ENCODE measurements at places on chromosomes 12 and 14. TPM values are rescaled to one million over a fixed set of nuclear protein-coding genes. Genes with fewer than 3 reads are reported as not detected.

Gene SLC25A47
- total RNA-seq, result not detected

DNA sequence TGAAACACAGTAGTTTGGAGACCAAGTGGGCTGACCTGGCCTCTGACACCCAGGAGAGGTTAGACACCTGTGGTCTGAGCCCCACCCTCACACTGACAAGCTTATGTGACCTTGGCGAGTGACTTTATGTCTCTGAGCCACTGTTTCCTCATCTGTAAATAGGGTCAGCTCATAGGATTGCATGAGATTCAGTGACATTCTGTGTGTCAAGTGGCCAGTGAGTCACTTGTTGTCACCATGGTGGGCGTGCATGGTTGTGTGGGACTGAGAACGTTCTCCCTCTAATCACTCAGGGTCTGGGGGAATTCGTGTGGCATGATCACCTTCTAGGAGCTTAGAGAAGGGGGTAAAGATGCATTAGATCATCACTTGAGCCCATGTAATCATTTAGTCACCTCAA, 146.4 kb downstream of the PHETA1 start:
- no peak for DNase-seq

GRCh38 chr14:21025371-21026273, 761 bp upstream of the NDRG2 start:
- peak; percentile 60 for DNase-seq

Gene CLECL1
- 0.40 TPM for total RNA-seq

- no peak for DNase-seq
Observed at GRCh38 chr14:90442388-90442787, 45.6 kb downstream of the CALM1 start.

DNA sequence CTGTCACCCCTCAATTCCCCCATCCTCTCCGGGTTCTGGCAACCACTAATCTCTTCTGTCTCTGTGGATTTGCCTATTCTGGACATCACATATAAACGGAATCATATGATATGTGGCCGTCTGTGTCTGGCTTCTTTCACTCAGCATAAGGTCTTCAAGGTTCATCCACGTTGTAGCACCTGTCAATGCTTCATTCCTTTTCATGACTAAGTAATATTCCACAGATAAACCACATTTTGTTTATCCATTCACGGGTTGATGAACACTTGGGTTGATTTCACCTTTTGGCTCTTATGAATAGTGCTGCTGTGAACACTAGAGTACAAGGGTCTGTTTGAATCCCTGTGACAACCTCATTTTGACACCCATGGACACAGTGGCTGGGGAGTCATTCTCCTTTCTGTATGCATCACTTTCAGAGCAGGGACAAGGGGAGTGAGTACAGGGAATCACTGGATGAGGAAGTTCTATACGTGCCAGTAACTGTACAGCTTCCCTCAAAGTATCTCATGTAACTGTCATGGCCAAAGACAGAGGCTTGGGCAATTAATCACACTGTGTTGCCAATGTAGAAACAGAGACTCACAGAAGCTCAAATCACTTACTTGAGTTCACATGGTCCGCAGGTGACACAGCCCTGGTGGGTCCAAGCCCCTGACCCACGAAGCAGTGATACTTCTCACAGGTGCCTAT, 10.9 kb upstream of the TESC start:
- DNase-seq, result no peak

- DNase-seq, result no peak
Observed at GRCh38 chr14:64806202-64806861, 73.4 kb downstream of the SPTB start.

- DNase-seq, result no peak
Observed at GRCh38 chr12:120831648-120832267, 72.4 kb downstream of the SPPL3 start.

All from colonic mucosa (tissue), 4 donors.